ENCODE measurements at places on chromosomes 2 and 18.

GRCh38 chr2:1550076-1550475, 136.8 kb downstream of the TPO start:
- no peak for DNase-seq

GRCh38 chr2:176383836-176384442, 114.7 kb downstream of the MTX2 start:
- DNase-seq: no peak

DNA sequence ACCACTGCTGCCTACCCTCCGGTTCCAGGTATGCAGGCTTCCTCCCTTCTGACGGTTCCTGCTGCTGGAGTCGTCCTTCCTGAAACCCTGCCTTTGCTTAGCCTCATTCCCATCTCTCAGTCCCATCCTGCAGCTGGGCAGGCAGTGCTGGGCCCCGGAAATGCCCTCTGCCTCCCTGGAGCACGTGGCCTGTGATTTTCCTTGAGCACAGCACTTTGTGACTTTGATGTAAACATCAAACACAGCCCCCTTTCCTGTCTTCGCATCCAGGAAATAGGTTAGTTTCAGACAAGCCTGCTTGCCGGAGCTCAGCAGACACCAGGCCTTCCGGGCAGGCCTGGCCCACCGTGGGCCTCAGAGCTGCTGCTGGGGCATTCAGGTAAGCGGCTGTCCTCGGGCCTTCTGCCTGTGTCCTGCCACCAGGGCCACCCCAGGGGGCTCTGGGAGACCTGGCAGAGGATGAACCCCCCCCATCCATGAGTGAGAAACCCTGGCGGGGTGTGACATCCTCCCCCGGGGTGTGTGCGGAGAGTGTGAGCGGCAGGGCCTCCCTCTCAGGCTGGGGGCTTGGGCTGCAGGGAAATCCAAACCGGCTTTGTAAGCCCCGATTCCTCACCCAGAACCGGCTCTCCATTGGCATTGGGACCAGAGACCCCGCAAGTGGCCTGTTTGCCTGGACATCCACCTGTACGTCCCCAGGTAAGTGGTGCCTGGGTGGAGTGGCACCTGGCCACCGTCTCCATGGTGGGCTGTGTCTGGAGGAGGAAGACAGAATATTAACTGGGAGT, at the start of gene ZAP70:
ZAP70 (plus strand) TSS at position 281 of the 788 bp plus-strand sequence. CDS start 10,461 bp downstream, outside the sequence.
- DNase-seq: no peak

GRCh38 chr2:72781480-72781879, 44.4 kb downstream of the EXOC6B start:
- no peak for DNase-seq

DNA sequence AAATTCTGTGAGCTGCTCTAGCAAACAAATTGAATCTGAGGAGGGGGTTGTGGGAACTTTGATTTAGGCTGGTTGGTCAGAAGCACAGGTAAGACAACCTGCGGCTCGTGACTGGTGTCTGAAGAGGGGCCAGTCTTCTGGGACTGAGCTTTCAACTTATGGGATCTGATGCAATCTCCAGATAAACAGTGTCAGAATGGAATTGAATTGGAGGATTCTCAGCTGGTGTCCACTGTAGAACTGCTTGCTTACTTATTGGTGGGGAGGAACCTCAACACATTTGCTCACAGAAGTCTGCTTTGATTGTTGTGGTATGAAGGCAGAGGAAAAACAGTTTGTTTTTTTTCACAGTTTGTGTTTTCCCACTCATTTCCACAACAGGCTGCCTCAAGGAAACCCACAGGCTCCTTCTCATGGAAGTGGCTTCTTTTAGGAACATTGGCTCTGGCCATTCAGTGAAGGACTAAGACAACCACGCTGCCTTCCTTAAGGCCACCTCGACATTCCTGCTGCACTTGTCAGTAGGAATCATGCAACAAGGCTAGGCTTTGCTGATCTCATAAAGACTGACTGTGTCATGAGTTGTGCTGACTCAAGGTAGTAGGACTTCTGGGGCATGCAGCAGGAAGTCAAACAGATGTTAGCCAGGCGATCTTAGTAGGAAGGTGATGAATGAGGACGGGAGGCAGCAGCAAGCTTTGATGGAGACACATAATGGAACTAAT, 104.7 kb downstream of the TSN start:
- no peak for DNase-seq
